ENCODE measurements at places on chromosomes 7 and 10.

GRCh38 chr10:77442699-77443189 is 194.9 kb downstream of the KCNMA1 start:
- no peak for DNase-seq

- peak; percentile 89 for DNase-seq
These were observed 66.7 kb upstream of the PDZD8 start for GRCh38 chr10:117441812-117442443.

GRCh38 chr7:29242265-29242664 is 47.7 kb downstream of the CHN2 start:
- no peak for DNase-seq

- no peak for DNase-seq
These were observed 38.2 kb downstream of the CDH23 start for GRCh38 chr10:71434760-71435394.

- no peak for DNase-seq
These were observed 54.3 kb upstream of the PPP2R2D start for GRCh38 chr10:131846240-131847101.

GRCh38 chr10:5782174-5782573 is 31.1 kb downstream of the GDI2 start:
- no peak for DNase-seq

DNA sequence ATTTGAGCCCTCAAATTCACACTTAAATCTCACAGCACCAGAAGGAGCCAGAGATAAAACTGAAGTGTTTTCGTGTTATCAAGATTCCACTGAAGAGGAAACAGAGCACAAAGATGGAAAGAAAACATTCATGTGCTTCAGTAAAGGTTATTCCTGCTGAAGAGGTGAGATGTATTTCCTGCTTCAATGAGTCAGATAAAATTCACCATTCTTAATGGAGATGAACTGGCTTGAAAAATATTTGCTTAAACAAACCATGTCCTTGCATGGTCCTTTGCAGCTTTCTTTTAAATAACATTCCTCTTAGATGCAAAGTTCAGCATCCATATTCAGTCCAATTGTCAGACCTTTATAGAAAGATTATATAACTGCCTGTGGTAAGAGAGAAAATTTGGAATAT is 294.2 kb downstream of the IPMK start:
- DNase-seq, result peak; percentile 42

DNA sequence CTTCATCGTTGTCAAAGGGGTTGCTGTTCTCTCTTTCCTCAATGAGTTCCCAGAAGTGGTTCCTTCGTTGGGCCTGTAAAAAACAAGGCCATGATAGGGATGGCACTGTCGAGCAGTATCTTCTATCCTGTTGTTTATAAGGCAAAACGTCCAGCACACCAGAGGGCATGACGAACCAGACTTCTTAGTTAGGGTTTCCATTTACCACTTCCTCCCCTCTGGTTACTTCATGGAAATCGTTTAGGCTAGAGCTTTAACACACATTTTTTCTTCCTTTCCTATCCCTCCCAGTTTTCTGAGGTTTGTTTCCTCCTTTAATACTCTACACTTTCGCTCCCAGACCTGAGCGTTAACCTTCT is 24.7 kb downstream of the MKRN1 start:
- DNase-seq, result no peak

DNA sequence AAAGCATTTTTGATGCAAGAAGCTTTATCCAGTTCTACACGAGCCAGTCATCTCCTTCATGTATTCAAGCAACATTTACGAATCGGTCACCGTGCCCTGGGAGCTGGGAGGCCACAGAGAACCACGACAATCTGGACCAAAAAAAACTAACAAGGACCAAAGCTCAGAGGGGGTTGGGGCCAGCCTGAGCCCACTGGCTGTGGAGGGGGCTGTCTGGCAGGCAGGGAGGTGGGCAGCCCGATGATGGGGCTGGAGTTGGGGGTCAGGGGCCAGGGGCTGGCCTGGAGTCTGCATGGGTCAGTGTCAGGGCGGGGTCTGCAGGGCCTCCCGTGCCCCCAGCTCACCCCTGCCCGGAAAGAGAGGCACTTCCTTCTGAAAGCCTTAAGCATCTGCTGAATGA is 12.5 kb upstream of the GRIFIN start:
- DNase-seq, result no peak

DNA sequence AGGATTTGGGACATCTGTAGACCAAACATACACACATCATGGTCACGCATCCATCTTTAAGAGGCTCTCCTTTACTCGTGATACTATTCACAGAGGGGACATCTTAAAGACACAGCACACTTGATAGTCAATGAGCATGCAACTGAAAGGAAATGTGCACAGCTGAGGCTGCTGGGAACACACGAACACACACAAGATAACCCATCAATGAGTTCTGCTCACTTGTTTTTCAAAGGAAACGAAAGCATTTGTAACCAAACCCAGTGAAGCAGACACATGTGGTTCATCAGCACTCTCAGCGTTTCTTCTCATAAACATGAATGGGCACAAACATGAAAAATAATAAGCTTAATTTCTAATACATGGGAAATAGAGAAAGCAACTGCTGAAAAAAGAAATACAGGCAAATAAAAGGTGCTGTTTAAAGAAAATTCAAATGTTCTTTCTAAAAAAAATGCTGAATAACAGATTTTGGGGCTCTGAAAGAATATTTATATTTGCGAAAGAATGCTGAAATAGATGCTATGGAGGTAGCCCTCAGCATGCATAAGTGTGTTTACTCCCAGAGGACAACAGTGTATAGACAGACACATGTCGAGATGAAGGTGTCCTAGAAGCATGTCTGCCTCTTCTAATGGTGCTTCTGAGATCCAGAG is 59.7 kb upstream of the LAMB4 start:
- no peak for DNase-seq

DNA sequence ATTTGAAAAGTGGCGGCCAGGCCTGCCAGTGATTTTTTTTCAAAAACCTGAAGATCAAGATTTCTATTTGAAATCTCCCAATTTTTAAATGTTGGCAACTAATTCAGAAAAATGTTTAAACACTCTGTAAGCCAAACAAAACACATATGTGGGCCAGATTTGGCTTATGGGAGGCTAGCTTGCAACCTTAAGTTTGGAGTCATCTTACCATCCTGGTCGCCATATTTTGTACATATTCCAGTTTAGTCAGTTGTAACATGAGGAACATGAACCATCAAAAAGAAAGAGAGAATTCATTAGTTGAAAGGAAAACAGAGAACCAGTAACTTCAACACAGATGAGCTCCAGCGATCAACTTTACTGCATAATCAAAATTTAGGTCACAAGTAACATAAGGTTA is 115.4 kb downstream of the TMEM26 start:
- DNase-seq, result no peak

GRCh38 chr7:132580277-132580676 is 4.0 kb upstream of the PLXNA4 start:
- DNase-seq, result no peak

- peak; percentile 82 for DNase-seq
These were observed 40.0 kb downstream of the ZCCHC24 start for GRCh38 chr10:79405221-79405994.

GRCh38 chr10:13816195-13816925 is 229.6 kb downstream of the PRPF18 start:
- DNase-seq, result peak; percentile 58

DNA sequence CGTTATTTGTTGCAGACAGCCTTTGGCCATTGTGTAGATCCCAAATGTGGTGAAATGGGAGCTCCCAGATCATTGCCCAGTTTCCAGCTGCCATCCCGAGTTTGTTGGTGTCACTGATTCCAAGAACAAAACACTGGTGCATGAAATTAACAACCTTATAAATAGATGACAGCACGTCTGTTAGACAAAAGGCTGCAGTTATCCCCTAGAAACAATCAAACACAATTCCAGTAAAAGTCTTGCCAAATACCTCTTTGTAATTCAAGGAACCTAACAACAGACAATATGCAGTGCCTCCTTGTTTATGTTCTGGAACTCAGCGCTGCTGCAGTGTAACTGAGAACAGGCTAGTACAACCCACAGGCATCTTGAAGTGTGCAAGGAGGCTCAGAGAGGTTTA is 404.5 kb downstream of the PAXIP1 start:
- no peak for DNase-seq

DNA sequence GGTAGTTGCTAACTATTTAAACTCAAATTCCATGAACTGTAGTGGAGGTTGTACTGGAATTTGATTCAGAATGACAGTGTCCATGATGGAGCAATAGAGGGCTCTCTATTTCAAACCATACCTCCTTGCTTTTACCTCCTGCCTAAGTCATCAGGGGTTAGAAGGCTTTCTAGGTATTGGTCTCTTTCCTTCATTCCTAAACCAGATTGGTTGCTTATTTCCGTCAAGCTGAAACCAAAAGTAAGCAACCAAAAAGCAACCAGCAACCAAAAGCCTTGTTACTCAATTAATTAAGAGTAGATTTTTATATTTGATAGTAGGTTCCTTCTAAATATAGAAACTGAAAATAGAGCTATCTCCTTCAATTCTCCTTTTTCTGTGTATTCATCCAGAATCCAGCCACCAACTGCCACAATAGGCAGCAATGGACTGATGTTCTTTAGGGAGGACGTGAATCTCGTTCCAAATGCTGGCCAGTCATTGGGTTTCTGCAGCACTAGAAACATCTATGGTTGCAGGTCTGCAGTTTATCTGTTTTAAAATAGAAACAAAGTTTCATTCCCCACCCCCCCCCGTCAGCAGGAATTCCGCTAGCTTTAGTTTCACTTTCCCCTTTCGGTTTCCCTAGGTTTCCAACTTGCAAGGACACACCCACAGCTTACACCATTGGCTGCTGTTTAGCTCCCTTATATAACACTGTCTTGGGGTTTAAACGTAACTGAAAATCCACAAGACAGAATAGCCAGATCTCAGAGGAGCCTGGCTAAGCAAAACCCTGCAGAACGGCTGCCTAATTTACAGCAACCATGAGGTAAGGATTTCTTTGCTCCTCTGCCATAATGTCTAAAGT is at the start of gene IFIT1:
IFIT1 (plus strand) TSS at position 717 of the 850 bp plus-strand sequence; CDS start at position 807, 90 bp downstream.
- DNase-seq, result peak; percentile 93

DNA sequence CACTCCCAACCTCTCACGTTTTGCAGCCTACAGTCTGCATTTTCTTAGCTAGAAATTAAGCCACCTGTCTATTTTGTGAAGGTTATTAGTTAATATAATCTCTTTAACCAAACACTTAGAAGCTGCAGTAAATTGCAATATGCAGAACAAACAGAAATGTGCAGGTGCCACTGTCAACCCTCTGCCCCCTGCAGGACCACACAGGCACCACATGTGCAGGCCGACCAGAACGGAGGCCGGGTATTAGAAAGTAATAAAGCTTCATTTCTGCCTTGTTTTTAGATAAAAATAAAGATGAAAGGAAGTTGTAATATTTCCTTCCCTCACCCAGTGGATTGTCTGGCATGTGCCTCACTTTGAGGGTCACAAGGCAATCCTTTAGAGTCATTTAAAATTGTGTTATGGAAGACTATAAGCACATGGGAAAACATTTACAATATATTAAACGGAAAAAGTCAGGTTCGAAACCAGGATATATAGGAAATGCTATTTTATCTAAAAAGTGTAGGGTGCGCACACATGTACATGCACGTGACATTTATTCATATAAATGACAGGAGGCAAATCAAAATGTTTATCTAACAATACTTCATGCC is 158.2 kb downstream of the ARHGAP12 start:
- DNase-seq, result peak; percentile 28

- DNase-seq, result no peak
These were observed 6.1 kb downstream of the ECD start for GRCh38 chr10:73161662-73162061.

DNA sequence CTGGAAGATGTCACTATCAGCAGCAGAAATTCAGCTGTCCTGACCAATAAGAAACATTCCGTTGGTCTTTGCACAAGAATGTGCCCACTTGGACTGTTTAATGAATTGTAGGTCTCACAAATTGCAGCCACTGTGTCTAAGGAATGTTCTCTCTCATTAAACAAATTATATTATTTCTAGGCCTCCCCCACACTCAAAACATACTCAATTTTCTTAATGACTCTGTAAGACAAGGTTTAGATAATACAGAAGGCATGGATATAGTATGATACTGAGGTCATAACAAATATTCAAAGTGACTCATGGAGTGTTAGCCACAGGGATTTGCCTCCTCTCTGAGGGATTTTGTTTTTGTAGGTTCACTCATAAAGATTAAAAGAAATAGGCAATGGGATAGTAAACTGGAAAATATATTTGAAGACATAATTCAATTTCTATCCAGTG is 197.5 kb downstream of the PTN start:
- DNase-seq, result peak; percentile 45

- no peak for DNase-seq
These were observed 192.6 kb upstream of the FRMD4A start for GRCh38 chr10:14523286-14523685.

DNA sequence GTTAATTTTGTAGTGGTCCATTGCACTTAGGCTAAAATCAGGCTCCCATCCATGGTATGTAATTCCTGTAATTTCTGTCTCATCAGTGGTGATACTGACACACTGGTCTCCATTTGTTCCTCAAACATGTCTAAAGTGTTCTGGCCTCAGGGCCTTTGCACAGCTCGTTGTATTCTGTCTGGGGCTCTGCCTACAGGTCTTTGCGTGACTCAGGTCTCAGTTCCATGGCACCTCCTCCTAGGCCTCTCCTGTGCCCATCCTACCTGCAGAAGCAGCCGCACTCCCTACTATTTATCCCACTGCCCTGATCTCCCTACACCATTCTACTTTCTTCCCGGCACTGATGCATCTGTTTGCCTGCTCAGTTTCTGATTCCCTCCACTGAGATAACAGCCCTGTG is 173.8 kb downstream of the ITGA8 start:
- no peak for DNase-seq

DNA sequence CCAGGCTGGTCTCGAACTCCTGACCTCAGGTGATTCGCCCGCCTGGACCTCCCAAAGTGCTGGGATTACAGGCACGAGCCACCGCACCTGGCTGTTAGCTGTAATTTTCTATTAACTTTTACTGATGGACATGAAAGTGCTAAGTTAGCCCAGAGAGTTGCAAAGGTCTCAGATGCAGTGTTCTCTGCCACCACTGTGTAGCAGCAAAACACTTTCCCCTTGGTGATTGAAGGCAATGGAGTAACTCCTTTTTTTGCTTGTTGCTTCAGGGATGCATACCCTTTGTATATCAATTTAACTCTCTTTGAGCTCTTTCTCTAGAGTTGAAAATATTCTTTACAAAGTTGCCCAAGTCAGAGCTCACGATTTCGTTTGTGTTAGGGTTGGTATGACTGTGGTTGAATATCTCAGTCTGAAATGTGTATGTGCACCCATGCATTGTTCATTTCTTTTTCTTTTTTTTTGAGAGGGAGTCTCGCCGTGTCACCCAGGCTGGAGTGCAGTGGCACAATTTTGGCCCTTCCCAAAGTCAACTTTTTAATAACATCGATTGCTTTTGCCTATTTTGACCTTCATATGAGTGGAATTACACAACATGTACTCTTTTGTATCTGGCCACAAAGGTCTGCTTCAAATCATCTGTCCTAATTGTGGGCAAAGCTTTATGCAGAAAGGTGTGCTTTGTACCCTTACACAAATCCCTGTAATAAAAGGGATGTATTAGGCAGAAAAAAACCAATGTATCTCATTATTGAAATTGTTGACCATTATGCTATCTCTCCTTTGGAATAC is 52.6 kb downstream of the GTF2I start:
- DNase-seq, result peak; percentile 4

Data from cardiac fibroblast (primary cell).